ENCODE measurements at places on chromosomes 7 and 10.

DNA sequence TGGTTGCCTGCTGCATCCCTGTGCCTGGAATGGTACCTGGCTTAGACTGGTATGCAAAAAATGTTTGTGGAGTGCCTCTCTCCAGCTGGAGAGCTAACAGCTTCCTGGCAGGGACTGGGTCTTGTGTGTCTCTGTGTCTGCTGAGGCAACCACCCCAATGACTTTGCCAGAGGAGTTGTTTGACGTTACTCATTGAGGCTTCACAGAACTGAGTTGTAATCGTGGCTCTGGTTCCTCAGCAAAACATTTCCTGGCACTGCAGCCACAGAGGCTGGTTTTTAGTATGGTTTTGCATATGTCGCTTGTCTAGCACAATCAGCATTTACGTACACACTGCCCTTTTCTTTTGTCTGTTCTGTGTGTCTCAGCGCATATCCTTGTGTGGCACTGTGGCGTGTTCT lies 7.5 kb downstream of the ZNF282 start:
- DNase-seq = no peak

DNA sequence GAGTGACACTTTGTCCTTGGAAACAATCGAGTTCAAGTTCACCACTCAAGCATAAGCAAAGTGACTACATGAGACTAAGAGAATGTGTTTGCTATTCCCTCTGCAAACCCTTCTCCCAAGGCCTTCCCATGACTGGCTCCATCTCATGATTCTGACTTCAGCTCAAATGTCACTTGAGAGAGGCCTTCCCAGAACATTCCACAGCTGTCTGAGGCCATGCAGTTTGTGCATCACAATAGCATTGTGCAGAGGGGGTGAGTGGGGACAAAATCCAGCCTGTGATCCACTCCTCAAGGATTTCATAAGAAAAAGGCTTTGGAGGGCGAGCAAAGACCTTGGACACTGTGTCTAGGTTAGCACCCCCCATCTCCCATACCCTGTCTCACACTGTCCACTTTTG lies 6.9 kb upstream of the LRMDA start:
- no peak for DNase-seq

DNA sequence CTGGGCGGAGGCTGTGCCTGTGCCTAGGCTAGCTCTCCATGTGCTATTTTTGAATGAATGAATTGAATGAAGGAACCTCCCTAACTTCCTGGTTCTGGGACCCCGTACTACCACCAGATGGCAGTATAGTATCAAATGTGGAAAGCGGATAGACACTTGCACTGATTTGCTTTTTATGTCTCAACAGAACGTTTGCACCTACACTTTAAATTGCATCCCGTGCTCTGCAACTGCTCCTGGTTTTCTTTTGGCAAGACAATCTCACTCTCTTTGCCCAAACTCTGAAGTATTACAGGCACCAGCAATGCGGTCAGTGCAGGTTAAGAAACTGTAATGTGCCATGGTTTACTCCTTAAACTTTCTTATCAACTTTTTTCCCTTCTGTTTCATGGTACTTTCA lies 6.5 kb downstream of the FZD8 start:
- DNase-seq = peak; percentile 37

DNA sequence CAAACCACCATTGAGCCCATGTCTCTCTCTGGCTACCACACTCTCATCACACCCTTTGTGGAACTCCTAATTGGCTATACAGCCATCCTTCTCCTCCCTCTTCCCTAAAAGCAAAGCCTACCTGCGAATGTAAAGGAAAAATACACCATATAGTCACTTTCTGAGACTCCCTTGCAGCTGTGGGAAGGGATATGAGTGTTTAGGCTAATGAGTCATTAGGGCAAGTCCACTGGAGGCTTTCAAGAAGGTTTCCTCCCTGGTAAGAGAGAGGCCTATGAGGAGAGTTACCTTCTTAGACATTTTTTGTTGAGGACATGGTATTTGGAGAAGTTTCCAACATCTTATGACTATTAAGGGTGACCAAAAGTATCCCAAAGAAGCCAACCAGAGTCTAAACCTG lies 4.1 kb upstream of the TMEM243 start:
- no peak for DNase-seq

DNA sequence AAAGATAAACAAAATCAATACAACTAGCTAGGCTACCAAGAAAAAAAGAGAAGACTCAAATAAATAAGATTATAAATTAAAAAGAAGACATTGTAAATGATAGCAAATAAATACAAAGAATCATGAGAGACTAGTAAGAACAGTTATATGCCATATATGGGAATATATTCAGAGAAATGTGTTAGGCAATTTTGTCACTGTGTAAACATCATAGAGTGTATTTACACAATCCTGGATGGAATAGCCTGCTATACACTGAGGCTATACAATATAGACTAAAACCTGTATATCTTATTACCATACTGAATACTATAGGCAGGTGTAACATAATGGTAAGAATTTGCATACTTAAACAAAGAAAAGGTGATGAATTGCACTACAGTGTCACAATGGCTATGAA lies 717.4 kb downstream of the PARD3 start:
- DNase-seq = no peak

DNA sequence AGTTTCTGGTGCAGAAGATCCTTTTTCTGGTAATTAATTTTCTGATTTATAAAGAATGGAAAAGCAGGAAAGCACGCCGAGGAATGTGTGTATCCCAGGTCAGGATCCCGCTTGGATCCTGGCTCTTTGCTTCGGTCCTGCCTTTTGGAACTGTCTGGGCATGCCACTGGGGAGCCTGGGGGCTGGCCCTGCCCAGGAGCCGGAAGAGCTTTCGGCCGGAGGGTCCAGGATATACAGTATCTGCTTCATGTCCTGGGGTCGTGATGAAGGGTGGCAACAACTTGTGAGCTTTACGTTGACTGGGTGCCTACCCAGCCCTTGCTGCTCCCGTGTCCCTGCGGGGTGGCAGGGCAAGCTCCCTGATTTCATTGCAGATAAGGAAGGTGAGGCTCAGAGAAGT lies 2.4 kb downstream of the SH2D4B start:
- no peak for DNase-seq

- no peak for DNase-seq
Observed at GRCh38 chr7:48390388-48391327, 219.4 kb downstream of the ABCA13 start.

Measured in NCI-H146 (cell line).